ENCODE measurements at places on chromosomes 11 and 22.

GRCh38 chr22:49523374-49524008 is 304.2 kb downstream of the BRD1 start:
- DNase-seq = no peak

DNA sequence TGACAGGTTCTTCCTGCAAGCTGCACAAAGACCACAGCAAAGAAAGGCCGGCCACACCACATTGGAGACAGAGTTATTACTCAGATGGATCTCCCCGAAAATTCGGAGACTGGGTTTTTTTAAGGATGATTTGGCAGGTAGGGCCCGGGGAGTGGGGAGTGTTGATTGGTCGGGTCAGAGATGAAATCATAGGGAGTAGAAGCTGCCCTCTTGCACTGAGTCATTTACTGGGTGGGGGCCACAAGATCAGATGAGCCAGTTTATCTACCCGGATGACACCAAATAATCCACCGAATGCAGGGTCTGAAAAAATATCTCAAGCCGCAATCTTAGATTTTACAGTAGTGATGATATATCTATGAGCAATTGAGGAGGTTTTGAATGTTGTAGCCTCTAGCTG is 401.8 kb upstream of the FAT3 start:
- no peak for DNase-seq

DNA sequence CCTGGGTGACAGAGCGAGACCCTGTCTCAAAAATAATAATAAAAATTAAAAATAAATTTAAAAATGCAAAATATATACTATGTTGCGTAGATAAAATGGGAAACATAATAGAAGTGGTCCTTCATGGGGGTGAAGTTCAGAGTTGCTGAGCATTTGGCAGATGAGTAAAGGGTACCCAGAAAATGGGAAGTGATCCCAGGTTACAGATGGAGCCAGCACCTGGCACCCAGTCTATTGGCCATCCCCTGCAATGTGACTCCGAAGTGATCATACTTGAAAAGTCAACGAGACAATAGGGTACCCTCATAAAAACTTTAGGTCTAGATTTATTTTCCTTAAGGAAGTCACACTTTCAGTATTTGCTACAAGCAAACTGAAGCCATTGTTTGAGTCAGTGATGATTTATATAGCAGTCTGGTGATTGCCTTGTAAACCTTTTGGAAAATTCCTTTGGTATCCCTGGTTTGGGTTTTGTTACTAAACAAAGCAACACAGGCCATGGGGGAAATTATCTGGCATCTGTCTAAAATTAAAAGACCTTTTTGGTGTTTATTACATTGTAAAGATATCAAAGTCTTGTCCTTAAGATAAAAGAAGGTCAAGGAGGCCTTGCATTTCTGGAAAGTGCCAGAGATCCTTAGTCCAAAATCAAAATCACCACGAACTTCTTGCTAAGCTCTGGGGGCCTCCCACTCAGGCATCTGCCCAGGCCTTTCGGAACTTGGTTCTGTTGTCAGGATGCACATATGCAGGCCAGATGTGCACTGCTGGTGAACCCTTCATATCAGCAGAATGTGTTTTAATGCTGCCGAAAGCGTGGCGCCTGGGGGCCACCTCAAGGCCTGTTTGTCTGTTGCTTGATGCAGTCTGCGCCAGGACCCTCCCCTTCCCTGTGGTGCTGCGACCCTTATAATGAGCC is 4.3 kb downstream of the SMARCB1 start:
- DNase-seq = no peak

DNA sequence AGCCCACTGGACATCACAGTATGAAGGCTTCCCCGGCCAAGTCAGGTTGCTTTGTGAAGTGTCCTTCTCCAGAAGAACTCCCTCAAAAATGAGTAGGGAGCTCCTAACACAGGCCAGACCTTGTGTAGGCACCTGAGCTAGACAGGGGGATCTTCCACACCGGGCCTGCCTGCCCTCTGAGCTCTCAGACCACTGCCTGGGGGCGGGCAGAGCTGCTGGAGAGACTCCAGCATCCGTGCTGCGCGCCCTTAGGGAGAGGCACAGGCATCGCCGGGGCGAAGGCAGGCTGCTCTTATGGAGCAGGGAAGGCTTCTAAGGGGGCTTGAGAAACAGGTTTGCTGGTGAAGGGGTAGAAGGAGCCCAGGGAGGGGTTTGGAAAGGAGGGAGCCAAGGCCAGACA is 4.4 kb downstream of the KCNJ5 start:
- DNase-seq = no peak

DNA sequence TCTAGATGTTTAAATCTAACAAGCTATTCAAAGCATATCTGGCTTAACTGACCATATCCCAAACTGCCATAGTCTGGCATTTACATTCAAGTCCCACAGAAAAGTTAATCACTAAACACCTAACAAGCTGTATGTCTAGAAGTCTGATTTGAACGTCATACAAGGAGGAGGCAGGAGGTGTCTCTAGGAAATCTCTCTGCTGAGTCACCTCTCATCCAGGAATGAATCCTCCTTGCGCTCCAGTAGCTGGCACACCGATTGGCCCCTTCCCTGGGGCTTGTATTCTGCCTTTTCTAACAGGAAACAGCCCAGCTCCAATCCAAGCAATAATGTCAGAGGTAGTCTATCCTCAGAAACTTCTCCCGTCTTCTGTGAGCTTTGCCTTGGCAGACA is 31.8 kb downstream of the FEZ1 start:
- no peak for DNase-seq

DNA sequence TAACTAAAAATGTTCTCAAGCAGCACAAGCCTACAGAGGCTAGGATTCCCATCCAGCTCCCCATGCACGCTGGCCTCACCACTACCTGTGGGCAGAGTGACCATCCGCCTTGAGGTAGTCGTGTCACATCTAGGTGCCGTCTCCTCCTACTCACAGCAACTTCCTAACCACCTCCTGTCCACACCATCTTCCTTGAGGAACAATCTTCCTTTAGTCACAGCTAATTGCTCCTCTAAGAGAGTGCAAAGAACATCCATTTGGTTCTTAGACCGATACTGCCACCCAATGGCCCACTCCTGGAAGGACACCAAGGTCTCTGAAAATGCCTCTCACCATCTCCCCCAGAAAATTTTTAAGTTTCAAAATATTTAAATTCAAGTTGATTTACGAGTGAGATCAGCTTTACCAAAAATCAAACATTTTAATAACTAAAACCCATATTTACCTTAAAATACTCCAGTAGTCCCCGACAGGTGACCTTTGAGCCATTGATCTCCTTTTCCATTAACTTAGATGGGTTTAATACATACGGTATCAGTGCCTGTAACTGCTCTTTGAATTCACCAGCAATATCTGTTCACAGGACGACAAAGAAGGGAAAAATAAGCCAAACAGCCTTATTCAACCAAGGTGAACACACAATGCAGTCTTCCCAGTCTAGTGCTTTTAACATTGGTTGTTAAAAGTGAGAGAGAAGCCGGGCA is 21.7 kb upstream of the PLAAT3 start:
- peak; percentile 64 for DNase-seq

GRCh38 chr11:42422090-42422489 is 889.7 kb upstream of the API5 start:
- no peak for DNase-seq

GRCh38 chr22:26828311-26828710 is 170.9 kb downstream of the MIAT start:
- no peak for DNase-seq

- no peak for DNase-seq
Observed at GRCh38 chr22:43745411-43745770, 66.7 kb downstream of the EFCAB6 start.

- DNase-seq = no peak
Observed at GRCh38 chr11:116439361-116439677, 333.5 kb downstream of the BUD13 start.

GRCh38 chr11:67272327-67273259 is 6.3 kb downstream of the GRK2 start:
- DNase-seq = peak; percentile 48

DNA sequence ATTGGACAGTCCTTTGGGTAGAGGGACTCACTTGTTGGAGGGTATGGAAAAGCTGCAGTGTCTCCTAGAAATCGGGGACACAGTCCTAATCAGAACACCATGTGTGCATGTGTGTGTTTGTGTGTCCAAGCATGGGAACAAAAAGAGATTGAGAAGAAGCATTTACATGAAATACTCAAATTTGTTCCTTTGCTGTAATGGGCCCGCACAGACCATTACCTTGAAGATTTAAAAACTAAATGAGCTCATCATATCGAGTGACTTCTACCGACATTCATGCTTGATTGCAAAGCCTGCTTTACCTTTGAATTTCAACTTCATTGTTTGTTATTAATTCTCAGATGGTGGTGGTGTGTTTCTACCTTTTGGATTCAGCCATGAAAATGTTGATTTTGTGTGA is 106.9 kb downstream of the ZBTB16 start:
- no peak for DNase-seq

DNA sequence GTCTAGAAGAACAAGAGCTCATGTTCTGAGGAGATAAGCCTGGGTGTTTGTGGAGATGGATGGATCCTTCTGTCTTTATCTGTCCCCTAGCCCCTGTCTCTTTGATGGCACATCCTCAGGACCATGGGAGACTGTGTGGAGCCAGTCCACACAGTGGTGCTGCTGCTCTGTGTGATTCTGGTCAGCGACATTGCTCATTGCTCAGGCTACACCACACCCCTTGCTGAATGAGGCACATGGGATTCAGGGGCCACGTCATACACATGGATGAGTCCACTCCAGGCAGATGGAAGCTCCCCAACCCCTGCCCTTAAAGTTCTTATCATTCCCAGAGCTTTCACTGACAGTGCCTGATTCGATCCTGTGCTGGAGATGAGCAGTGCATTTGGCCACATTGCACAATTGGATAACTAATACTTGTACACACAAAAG is 222.2 kb downstream of the NAV2 start:
- DNase-seq = no peak

GRCh38 chr11:110757066-110757465 is 44.8 kb upstream of the ARHGAP20 start:
- no peak for DNase-seq

DNA sequence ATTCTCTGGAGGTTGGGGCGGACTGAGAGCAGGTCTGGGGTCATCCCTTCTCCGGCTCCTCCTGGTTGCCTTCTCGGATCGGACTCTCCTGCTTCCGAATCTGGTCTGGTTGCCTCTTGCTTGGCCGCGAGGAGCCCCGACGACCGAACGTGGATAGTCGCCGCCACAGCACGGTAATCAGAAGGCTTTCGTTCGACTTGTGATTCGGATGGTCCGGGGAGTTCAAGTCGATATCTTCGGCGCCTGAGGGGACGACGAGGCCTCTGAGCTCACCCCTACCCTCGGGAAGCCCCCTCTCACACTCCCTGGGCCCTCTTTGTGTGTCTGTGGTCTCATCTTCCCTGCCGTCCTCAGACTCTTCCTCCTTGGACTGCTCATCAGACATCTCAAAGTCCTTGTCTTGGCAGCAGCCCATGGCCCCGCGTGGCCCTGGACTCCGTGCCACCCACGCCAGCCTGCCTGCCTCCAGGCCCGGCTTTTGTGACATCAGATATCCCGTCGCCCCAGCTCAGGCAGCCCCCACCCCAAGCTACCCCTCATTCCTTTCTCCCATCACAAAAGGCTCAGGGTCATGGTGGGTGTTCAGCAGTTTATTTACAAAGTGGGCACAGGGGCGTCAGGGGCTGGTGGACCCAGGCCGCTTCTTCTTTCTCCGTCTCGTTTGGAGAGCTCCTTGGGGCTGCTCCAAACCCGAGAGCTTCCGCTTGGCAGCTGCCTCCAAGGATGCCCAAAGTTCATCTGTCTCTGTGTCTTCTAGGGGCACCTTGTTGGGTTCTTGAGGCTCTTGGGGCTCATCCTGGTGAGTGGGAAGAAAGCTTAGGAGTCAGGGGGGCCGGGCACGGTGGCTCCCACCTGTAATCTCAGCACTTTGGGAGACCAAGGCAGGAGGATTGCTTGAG is at the start of gene TEX54:
Gene TEX54 (minus strand): TSS at position 506 of the 899 bp plus-strand sequence.
- DNase-seq = no peak

- no peak for DNase-seq
Observed at GRCh38 chr11:11528986-11529385, 92.8 kb downstream of the GALNT18 start.

- DNase-seq = no peak
Observed at GRCh38 chr11:128890543-128891368, at the start of gene KCNJ5. Gene KCNJ5 (plus strand): TSS chr11:128891356. CDS start chr11:128911274, 19,918 bp downstream.

GRCh38 chr22:48077699-48078098 is 1315.2 kb downstream of the TBC1D22A start:
- no peak for DNase-seq

DNA sequence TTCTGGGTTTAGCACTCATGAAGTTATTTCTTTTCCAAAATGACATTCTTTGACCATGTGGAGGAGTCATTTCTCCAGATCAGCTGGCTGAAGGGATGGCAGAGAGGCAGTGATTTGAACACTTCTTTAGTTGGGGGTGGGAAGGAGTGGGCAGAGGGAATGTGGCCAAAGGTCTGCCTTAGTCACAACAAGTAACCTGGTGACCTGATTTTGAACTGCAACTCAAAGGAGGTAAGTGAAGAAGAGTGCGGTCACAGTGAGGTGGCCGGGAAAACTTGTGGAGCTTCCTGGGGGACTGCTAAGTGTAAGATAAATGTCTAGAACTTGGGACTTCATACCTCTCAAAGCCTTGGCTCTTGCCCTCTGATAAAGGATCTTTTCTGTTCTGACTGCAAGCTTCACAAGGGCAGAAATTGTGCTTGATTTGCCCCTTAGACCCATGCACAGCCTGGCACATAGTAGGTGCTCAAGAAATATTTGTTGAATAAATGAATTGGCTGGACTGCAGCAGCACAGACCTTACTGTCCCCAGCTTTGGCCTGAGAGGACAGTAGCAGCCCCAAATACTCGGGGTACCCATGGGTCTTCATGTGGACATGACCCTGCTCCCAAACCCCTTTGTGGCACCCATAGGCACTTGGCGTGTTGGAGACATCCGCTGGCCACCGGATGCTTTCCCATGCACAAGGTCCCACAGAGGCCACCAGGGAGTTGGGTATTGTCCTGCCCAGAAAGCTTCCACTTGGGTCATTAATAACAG is 99.0 kb upstream of the ALX4 start:
- no peak for DNase-seq

GRCh38 chr11:10243896-10244575 is 50.0 kb downstream of the SBF2 start:
- DNase-seq = no peak

- no peak for DNase-seq
Observed at GRCh38 chr11:19075636-19076035, 15.1 kb upstream of the MRGPRX2 start.

DNA sequence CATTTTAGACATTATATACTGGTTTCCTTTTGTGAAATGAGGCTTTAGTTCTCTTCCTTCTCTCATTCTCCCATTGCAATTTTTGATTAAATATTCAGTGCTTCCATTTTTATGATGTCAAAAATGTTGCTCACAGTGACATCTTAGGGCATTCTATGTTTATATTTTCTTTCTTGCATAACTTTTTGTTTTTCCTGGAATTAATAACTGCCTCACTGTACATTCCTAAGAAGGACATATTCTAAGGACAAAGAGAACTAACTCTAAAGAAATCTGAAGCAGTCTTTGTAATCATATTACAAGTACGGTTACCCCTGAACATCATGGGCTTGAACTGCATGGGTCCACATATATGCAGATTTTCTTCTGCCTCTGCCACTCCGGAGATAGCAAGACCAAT is 25.8 kb upstream of the P2RY6 start:
- no peak for DNase-seq

- DNase-seq = no peak
Observed at GRCh38 chr11:99098258-99098657, 77.5 kb downstream of the CNTN5 start.

Data from activated CD4-positive, alpha-beta T cell treated with anti-CD3 and anti-CD28 coated beads, Interleukin-2, Interleukin-4, amounts not matched to agents 100 ng/mL and 50 ng/mL, durations not matched to agents 16 hours and 8 hours (primary cell).